ENCODE measurements at places on chromosomes 5 and 9. TPM values are rescaled to one million over a fixed set of nuclear protein-coding genes. Genes with fewer than 3 reads are reported as not detected.

GRCh38 chr9:110291921-110292557 is 35.7 kb upstream of the TXN start:
- DNase-seq = no peak
- no peaks in the 10 kb centered on the region for H3K36me3 ChIP-seq
- no peaks in the 10 kb centered on the region for H3K4me1 ChIP-seq
- no peak overlapping the region for H3K27ac ChIP-seq
- H3K4me3 ChIP-seq = no peak overlapping the region

The CATSPER3 gene
- total RNA-seq = 0.39 TPM

GRCh38 chr5:134097211-134097749 is 17.2 kb upstream of the TCF7 start:
- peak overlapping the region; percentile 16 for H3K4me3 ChIP-seq
- peaks cover 79% of the 10 kb centered on the region for H3K4me1 ChIP-seq
- no peaks in the 10 kb centered on the region for H3K27me3 ChIP-seq
- peak overlapping the region; percentile 88 for H3K27ac ChIP-seq
- H3K36me3 ChIP-seq = no peaks in the 10 kb centered on the region
- DNase-seq = no peak

DNA sequence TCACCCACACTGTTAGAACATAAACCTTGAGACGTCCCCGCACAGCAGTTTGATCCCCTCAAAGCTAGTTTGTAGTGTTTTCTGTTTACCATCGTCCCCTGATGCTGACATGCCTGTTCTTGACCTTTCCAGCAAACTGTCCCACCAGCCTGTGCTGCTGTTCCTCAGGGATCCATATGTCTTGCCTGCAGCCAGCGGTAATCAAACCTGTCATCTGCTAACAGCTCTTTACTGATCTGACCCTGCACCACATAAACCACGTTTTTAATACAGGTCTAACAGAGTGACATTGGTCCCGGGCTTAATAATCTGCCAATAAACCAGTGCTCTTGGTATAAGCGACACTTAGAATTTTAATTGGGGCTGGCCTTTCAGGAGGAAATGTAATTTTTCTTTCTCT is 34.7 kb downstream of the PPIC start:
- DNase-seq = no peak
- H3K4me3 ChIP-seq = no peak overlapping the region
- peaks cover 12% of the 10 kb centered on the region for H3K27me3 ChIP-seq
- no peak overlapping the region for H3K27ac ChIP-seq
- H3K4me1 ChIP-seq = peaks cover 3% of the 10 kb centered on the region

- no peaks in the 10 kb centered on the region for H3K36me3 ChIP-seq
- no peak overlapping the region for H3K27ac ChIP-seq
- no peak for DNase-seq
- H3K4me1 ChIP-seq = no peaks in the 10 kb centered on the region
- H3K27me3 ChIP-seq = no peaks in the 10 kb centered on the region
Measured at GRCh38 chr5:9284781-9285307, 261.0 kb downstream of the SEMA5A start.

GRCh38 chr5:38036765-38037164 is 196.9 kb upstream of the GDNF start:
- H3K36me3 ChIP-seq = no peaks in the 10 kb centered on the region
- no peak overlapping the region for H3K4me3 ChIP-seq
- no peaks in the 10 kb centered on the region for H3K4me1 ChIP-seq
- DNase-seq = no peak
- no peak overlapping the region for H3K27ac ChIP-seq

DNA sequence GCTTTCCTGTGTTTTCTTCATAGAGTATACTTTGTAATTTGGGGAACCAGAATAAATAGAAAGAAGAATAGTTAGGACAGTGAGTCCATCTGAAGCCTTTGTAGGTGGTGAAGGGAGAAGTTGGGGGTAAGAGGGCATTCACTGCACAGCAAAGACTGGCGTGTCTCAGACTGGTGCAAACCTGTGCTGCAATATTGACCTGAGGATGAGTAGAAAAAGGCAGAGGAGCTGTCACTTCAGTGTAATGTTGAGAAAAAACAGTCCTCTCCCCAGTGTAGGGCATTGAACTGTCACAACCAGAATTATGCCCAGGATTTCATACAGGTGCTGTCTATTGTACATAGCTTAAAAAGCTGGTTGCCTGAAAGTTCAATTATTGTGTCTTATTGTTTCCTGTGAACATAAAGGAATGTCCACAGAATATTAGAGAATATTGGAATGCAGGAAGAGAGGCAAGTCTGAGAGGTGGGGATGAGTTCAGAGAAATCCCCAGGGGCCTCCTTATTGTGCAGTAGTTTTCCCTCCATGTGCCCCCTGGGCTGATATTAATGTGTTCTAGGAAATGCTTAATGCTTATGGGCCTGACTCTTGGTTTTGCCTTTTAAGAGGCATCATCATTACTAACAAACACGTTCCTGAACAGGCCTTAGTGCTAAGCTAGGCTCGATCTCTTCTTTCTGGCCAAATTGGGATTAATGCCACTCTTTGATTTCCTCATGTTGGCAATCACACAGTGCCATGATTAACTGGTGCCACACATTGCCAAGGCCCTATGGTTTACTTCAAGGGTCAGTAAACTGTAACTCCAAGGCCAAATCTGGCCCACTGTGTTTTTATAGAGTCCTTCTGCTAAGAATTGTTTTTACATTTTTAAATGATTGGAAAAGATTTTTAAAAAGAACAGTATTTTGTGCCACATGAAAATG is 34.0 kb downstream of the DAPK1 start:
- H3K27ac ChIP-seq = no peak overlapping the region
- peaks cover 7% of the 10 kb centered on the region for H3K4me1 ChIP-seq
- no peaks in the 10 kb centered on the region for H3K27me3 ChIP-seq
- H3K4me3 ChIP-seq = no peak overlapping the region
- H3K36me3 ChIP-seq = no peaks in the 10 kb centered on the region

- H3K27me3 ChIP-seq = no peaks in the 10 kb centered on the region
- H3K4me3 ChIP-seq = peak overlapping the region; percentile 33
- H3K4me1 ChIP-seq = peaks cover 9% of the 10 kb centered on the region
- peaks cover 5% of the 10 kb centered on the region for H3K36me3 ChIP-seq
- peak overlapping the region; percentile 39 for H3K27ac ChIP-seq
Measured at GRCh38 chr9:105708405-105708804, 14.1 kb downstream of the TMEM38B start.

The ECSCR gene
- 0.36 TPM for total RNA-seq

The FAM221B gene
- total RNA-seq = not detected

The SUSD1 gene
- 3.8 TPM for total RNA-seq

DNA sequence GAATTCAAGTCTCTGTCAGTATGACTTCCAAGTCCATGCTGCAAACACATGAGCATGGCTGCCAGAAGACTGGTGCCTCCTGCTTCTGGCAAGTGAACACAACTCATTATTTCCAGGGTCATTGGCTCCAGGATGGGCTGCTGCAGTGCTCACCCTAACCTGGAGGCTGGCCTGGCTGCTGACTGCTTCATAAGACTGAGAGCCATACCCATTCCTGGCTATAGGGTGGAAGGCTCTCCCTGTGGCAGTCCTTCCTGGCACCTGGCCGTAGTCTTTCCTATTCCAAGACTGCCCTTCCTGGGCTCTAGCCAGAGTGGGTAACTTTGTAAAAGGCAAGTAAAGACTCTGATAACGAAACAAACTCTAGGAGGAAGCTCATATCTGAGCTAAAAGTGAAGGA is 51.2 kb downstream of the CXXC5 start:
- peaks cover 4% of the 10 kb centered on the region for H3K27me3 ChIP-seq
- DNase-seq = no peak
- no peak overlapping the region for H3K27ac ChIP-seq
- no peak overlapping the region for H3K4me3 ChIP-seq

DNA sequence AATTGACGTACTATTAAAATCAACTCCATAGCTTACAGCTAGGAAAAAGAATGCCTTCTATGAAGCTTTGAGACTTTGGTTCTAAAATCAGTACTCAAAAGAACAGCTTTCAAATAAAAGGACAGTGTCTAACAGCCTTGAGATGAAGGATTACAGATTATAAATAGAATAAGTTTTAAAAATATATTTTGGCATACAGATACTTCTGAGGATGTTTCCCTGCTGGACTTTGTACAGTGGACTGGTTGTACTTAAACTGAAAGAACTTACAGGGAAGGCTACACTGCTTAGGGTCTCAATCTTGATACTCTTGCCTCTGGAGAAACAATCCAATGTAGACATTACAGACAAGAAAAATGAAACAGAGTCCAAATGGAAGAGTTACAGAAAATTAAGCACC is 452.7 kb downstream of the CETN3 start:
- no peaks in the 10 kb centered on the region for H3K4me1 ChIP-seq
- no peaks in the 10 kb centered on the region for H3K36me3 ChIP-seq
- H3K4me3 ChIP-seq = no peak overlapping the region
- H3K27ac ChIP-seq = no peak overlapping the region
- no peak for DNase-seq

DNA sequence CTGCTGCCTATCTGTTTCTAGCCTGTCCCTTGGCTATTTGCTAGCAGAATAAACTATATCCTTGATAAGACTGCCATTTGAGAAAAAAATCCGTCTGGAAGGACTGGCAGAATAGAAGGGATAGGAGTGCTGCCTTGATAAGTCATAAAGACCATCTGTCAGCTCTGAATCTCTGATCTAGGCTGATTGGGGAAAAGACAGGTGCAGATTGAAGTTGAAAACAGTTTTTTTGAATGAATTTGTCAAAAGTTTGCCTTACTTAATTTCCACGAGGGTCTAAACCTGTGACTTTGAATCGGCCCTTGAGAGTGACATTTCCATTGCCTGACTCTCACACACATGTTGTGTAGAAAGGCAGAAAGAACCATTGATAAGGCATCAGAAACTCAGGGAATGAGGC is 218.6 kb downstream of the MAN2A1 start:
- no peak overlapping the region for H3K27ac ChIP-seq
- no peaks in the 10 kb centered on the region for H3K27me3 ChIP-seq
- no peak overlapping the region for H3K4me3 ChIP-seq
- DNase-seq = no peak

The CYLC2 gene
- total RNA-seq = not detected

- DNase-seq = no peak
- H3K36me3 ChIP-seq = no peaks in the 10 kb centered on the region
- no peaks in the 10 kb centered on the region for H3K27me3 ChIP-seq
Measured at GRCh38 chr9:137310189-137311052, 8.3 kb upstream of the NRARP start.

DNA sequence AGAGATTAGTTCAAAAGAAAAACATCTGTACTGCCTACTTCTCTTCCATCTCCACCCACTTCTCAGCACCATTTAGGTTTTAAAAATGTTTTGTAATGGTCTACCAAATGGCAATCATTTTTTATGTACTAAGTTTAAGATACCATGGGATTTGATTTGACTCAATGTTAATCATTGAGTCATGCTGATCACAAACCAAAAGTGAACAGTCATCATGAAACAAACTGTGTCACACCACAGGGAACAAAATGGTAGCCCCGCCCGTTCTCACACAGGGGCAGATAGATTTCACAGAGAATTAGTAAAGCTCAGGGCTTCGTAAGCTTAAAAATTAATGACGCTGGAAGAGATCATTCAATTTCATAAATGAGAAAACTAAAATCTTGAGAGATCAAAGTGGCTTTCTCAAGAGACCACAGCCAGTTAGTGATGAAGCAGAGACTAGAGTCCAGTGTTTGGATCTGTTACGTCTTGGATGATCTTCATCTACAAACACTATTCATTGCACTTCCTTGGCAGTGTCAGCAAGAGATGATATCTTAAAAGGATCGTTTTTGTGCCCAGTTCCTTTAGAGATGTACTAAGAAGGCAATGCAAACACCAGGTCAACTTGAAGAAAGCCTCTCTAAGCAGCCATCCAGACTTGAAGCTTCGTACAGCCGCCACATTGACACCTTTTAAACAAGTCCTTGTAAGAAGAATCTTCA is 33.9 kb upstream of the TRIO start:
- no peak overlapping the region for H3K27ac ChIP-seq
- peaks cover 9% of the 10 kb centered on the region for H3K4me1 ChIP-seq
- peak; percentile 15 for DNase-seq
- no peaks in the 10 kb centered on the region for H3K36me3 ChIP-seq
- peaks cover 30% of the 10 kb centered on the region for H3K27me3 ChIP-seq

- no peak for DNase-seq
- H3K4me1 ChIP-seq = no peaks in the 10 kb centered on the region
- no peak overlapping the region for H3K27ac ChIP-seq
Measured at GRCh38 chr5:13658761-13659160, 285.7 kb downstream of the DNAH5 start.

The NRG2 gene
- total RNA-seq = 0.10 TPM

The KCNV2 gene
- total RNA-seq = not detected

The TMOD1 gene
- 1.2 TPM for total RNA-seq

Data from activated naive CD8-positive, alpha-beta T cell treated with anti-CD3 and anti-CD28 coated beads for 36 hours (primary cell).